ENCODE measurements at places on chromosomes 5 and 9. TPM values are rescaled to one million over a fixed set of nuclear protein-coding genes. Genes with fewer than 3 reads are reported as not detected.

The IRGM gene
- not detected for total RNA-seq

The ACOT12 gene
- total RNA-seq = not detected

The FOXD4L5 gene
- total RNA-seq = 0.10 TPM

The ITK gene
- total RNA-seq = 0.07 TPM

DNA sequence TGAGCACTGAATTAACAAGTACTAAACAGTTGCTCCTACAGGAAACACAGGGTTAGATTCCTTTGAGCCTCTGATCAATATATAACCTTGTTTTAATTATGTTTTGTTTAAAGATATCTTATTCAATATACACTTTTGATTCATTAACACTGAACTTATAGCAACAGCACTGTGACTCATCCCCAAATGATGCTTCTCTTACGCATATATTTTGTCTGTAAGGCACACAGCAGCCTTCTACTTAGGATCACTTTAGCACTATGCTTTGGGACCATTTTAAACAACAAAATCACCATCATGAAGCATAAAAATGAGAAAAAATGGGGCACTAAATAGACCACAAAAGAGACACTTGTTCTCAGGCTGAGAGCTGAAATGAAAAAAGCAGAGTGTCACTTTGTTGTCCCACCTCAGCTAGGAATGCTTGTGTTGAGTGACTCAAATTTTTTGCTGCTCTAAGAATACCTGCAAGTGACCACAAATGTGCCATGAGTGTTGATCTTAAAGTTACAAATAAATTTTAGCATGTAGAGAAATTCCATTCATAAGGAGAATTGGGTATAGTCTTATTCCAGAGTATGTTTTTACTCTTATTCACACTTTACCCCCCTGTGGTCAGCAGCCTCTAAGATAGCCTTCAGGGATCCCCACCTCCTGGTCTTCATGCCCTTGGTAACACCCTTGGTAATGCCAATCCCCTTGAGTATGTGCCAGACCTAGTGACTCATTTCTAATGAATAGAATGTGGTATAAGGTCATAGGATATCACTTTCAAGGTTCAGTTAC is 252.7 kb upstream of the IL12B start:
- DNase-seq = no peak

GRCh38 chr9:36207016-36207415 is 16.3 kb downstream of the CLTA start:
- DNase-seq = no peak

DNA sequence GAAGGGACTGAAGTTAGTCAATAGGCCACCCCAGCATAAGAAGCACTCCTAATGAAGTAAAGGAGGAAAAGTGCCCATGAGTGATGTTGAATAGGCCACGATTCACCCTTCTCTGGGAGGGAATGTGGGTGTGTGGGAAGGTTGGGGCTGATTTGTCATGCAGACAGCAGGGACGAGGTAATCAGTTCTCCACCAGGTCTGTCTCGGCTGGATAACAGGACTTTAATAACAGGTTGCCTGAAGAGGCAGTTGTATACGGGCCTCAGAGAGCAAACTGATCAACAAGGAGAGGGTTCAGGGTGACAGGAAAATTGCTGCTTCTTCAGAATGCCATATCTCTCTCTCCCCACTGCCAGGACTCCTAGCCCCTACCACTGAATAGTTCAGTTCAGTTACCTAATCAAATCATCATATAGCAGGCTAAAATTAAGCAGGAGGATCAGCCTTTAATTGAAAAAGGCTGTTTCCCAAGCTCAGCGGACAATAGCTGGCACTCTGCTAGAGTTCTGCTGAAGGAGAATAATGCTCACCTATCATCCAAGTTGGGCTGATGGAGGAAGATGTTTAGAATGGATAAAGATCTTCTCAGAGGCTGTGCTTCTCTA is 43.6 kb upstream of the SMIM32 start:
- DNase-seq = no peak

- no peak for DNase-seq
Measured at GRCh38 chr5:172692981-172693380, 51.9 kb downstream of the NEURL1B start.

GRCh38 chr5:84286662-84287061 is 98.0 kb downstream of the EDIL3 start:
- DNase-seq = no peak

GRCh38 chr9:61674465-61674864 is 484.6 kb downstream of the SPATA31A7 start:
- DNase-seq = no peak

All from NCI-H460 (cell line).